Fibroblast of lung (primary cell): ENCODE measurements at places on chromosomes 2 and 18. TPM values are rescaled to one million over a fixed set of nuclear protein-coding genes. Genes with fewer than 3 reads are reported as not detected.
A peak's percentile ranks its signal among the peaks of the same experiment; 100 is the strongest.

- no peak overlapping the region for H3K4me3 ChIP-seq
- no peaks in the 10 kb centered on the region for H3K36me3 ChIP-seq
- no peak overlapping the region for H3K27ac ChIP-seq
Measured at GRCh38 chr18:10059610-10060468, 146.0 kb downstream of the VAPA start.

GRCh38 chr2:168196764-168197180, 50.6 kb downstream of the STK39 start:
- DNase-seq = no peak
- H3K4me3 ChIP-seq = no peak overlapping the region
- H3K27me3 ChIP-seq = no peaks in the 10 kb centered on the region
- H3K27ac ChIP-seq = no peak overlapping the region

TMEM178A gene
- total RNA-seq = 0.26 and 1.5 TPM in 2 replicates

GRCh38 chr2:127637236-127637630, 8.7 kb upstream of the GPR17 start:
- H3K4me1 ChIP-seq = peaks cover 9% of the 10 kb centered on the region
- no peak overlapping the region for H3K4me3 ChIP-seq
- H3K27ac ChIP-seq = peak overlapping the region; percentile 73
- DNase-seq = no peak
- H3K27me3 ChIP-seq = no peaks in the 10 kb centered on the region

NTSR2 gene
- total RNA-seq = under 0.01 TPM in 1 of 2 replicates, not detected in the other

DNA sequence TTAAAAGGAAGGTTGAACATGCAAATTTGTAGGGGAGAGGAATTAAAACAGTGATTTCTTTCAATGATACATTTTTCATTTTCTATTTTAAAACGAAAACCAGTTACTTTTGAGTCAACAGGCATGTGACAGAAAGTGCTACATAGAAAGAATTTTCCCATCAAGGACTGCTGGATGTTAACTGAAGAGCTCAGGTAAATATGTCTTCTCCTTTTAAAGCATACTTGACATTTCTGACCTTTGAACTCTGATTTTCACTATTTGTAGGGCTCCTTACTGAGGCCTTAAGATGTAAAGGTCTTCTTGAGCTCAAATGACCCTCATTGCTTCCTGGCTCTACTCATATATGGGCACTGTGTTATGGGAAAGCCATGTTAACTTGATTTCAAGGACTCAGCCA, 32.4 kb downstream of the FIGN start:
- H3K4me1 ChIP-seq = no peaks in the 10 kb centered on the region
- DNase-seq = no peak
- no peaks in the 10 kb centered on the region for H3K27me3 ChIP-seq

GRCh38 chr2:220916931-220917330, 655.2 kb downstream of the EPHA4 start:
- no peaks in the 10 kb centered on the region for H3K4me1 ChIP-seq
- H3K4me3 ChIP-seq = no peak overlapping the region
- H3K27me3 ChIP-seq = no peaks in the 10 kb centered on the region
- no peak overlapping the region for H3K27ac ChIP-seq
- no peaks in the 10 kb centered on the region for H3K36me3 ChIP-seq

TACR1 gene
- 0.17 TPM in 1 of 2 replicates, not detected in the other for total RNA-seq

GRCh38 chr2:2253172-2254016, 77.7 kb downstream of the MYT1L start:
- DNase-seq = no peak
- no peaks in the 10 kb centered on the region for H3K36me3 ChIP-seq
- no peak overlapping the region for H3K4me3 ChIP-seq
- H3K4me1 ChIP-seq = no peaks in the 10 kb centered on the region
- no peaks in the 10 kb centered on the region for H3K27me3 ChIP-seq

GRCh38 chr2:101428422-101429176, 41.3 kb upstream of the CREG2 start:
- H3K4me3 ChIP-seq = no peak overlapping the region
- no peaks in the 10 kb centered on the region for H3K27me3 ChIP-seq
- no peak for DNase-seq

DNA sequence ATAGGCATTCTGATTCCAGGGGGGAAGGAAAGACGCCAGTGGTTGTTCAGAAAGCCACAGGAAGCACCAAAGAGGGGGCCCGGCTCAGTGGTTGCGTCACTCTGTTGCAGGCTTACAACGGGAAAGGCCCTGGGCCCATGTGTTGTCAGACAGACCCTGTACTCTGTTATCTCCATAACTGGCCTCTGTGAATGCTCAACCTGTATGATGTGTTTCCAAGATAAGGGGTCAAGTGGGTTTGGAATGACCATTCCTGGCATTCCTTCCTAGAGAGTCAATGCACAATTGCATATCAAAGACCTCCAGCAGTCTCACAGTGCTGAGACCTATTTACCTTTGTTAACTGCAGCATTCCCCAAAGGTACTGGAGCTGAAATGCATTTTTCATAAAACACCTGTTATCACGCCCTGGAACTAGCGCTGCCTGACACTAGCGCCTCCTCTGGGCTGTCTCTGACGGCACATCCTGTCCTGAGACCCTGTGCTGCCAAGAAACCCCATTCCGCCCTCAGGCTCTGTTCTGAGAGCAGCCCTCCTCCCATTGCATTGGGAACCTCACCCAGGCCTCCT, 13.2 kb upstream of the LRRFIP1 start:
- no peak overlapping the region for H3K27ac ChIP-seq
- no peak overlapping the region for H3K4me3 ChIP-seq
- H3K4me1 ChIP-seq = peaks cover 21% of the 10 kb centered on the region
- H3K27me3 ChIP-seq = no peaks in the 10 kb centered on the region

DNA sequence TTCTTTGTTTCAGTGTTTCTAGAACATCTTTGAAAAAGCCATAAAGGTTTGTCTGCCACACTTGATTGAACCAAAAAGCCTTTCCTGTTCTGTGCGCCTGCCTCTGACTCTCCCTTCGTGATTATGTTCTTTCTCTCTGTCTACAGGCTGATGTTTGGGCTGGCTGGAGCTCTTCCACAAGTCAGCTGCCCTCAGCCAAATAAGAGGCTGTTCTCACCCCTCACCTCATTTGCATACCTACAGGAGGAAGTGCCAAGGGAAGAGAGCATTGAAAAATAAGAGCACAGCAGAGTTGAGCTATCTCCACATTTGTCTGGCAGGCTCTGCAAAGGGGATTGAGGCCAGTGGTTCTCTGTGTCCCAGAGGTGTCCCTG, 15.8 kb downstream of the INPP5D start:
- no peaks in the 10 kb centered on the region for H3K36me3 ChIP-seq
- no peaks in the 10 kb centered on the region for H3K4me1 ChIP-seq
- H3K27me3 ChIP-seq = peaks cover 4% of the 10 kb centered on the region
- no peak for DNase-seq
- H3K27ac ChIP-seq = no peak overlapping the region

- no peak for DNase-seq
- H3K4me1 ChIP-seq = no peaks in the 10 kb centered on the region
- no peak overlapping the region for H3K4me3 ChIP-seq
- no peaks in the 10 kb centered on the region for H3K27me3 ChIP-seq
- H3K36me3 ChIP-seq = no peaks in the 10 kb centered on the region
- H3K27ac ChIP-seq = no peak overlapping the region
Measured at GRCh38 chr2:208210688-208211451, 21.0 kb upstream of the C2orf80 start.

- no peaks in the 10 kb centered on the region for H3K36me3 ChIP-seq
- H3K4me1 ChIP-seq = no peaks in the 10 kb centered on the region
- DNase-seq = no peak
- no peaks in the 10 kb centered on the region for H3K27me3 ChIP-seq
- no peak overlapping the region for H3K27ac ChIP-seq
- no peak overlapping the region for H3K4me3 ChIP-seq
Measured at GRCh38 chr2:151841047-151841424, 12.8 kb upstream of the ARL5A start.

GRCh38 chr2:119419803-119420508, 11.7 kb upstream of the TMEM37 start:
- H3K27me3 ChIP-seq = peaks cover 15% of the 10 kb centered on the region
- no peaks in the 10 kb centered on the region for H3K4me1 ChIP-seq
- no peak overlapping the region for H3K27ac ChIP-seq
- no peak overlapping the region for H3K4me3 ChIP-seq

STPG4 gene
- 0.26 and 0.33 TPM in 2 replicates for total RNA-seq

CPLX4 gene
- not detected in 2 replicates for total RNA-seq

GNAL gene
- 0.50 and 0.77 TPM in 2 replicates for total RNA-seq

DNA sequence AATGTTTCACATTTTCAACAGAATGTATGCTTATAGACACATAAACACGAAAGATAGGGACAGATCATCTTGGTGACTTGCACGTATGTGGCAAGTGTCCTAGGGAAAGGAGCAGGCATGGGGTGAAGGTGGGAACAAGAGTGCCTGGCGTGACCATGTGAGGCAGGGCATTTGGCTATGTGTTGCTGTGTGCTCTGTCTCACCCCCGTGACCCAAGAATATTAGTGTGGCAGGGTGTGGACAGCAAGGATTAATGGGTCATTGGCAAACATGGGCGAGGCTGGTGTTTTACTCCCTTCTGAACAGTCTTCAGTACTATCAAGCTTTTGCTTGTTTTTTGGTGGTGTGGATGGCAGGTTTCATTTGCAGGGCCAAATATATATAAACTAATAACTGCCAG, 1.3 kb upstream of the VWA3B start:
- DNase-seq = no peak
- H3K4me1 ChIP-seq = peaks cover 2% of the 10 kb centered on the region
- H3K27me3 ChIP-seq = peaks cover 12% of the 10 kb centered on the region
- no peaks in the 10 kb centered on the region for H3K36me3 ChIP-seq
- no peak overlapping the region for H3K4me3 ChIP-seq

FASTKD1 gene
- 14.1 and 19.3 TPM in 2 replicates for total RNA-seq

GRCh38 chr2:125979886-125980285, 676.1 kb upstream of the GYPC start:
- no peaks in the 10 kb centered on the region for H3K4me1 ChIP-seq
- no peak overlapping the region for H3K27ac ChIP-seq
- H3K27me3 ChIP-seq = no peaks in the 10 kb centered on the region

SLC4A1AP gene
- total RNA-seq = 25.2 and 28.4 TPM in 2 replicates

DNA sequence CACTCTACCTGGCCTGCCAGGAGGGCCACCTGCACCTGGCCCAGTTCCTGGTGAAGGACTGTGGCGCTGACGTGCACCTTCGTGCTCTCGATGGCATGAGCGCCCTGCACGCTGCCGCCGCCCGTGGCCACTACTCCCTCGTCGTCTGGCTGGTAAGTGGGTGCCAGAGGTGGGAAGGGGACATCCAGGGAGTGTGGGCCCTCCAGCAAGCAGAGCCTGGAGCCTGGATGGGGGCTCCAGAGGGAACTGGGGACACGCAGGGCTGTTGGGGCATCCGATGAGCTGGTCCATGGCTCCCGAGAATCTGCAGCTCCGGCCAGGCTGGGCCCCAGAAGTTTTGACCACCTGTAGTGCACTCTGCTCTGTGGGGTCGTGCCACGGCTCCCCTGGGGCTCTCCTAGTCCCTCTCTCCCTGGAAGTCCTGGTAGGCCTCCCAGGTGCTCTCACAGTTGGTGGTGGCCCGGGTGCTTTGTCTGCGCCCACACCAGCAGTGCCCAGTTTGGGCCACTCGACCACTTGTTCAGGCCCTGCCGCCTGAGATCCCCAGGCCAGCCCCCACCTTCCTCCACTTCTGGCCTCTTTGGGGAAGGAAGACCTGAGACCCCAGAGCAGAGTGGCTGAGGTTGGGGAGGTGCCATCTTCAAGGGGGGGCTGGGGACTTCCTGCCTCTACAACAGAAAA, 4.7 kb downstream of the ESPNL start:
- H3K36me3 ChIP-seq = no peaks in the 10 kb centered on the region
- no peak overlapping the region for H3K4me3 ChIP-seq

SRBD1 gene
- total RNA-seq = 11.6 and 18.7 TPM in 2 replicates

GRCh38 chr2:234285541-234285940, 211.3 kb downstream of the ARL4C start:
- H3K27me3 ChIP-seq = no peaks in the 10 kb centered on the region
- H3K36me3 ChIP-seq = no peaks in the 10 kb centered on the region
- H3K4me1 ChIP-seq = no peaks in the 10 kb centered on the region
- no peak overlapping the region for H3K27ac ChIP-seq
- DNase-seq = peak; percentile 29
- H3K4me3 ChIP-seq = no peak overlapping the region

DNA sequence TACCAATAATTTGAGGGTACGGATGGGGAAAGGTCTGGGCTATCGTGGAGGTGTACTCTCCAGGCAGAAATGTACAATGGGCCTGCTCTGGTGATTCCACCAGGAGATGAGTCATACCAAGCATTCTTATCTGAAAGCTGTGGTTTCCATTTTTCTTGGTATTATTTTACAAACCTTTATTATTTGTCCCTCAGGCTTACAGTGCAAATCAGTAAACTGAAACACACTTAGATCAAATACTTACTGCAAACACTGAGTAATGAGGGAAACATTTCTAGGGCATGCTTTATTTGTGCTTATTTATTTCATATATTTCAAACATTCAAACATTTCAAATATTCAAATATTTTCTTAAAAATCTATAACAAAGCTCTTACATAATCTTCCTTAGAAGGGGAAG, 319.8 kb downstream of the RND3 start:
- DNase-seq = peak; percentile 83
- H3K27me3 ChIP-seq = no peaks in the 10 kb centered on the region
- no peak overlapping the region for H3K4me3 ChIP-seq
- H3K4me1 ChIP-seq = peaks cover 9% of the 10 kb centered on the region
- H3K27ac ChIP-seq = no peak overlapping the region

C2orf80 gene
- not detected in 2 replicates for total RNA-seq
